ENCODE measurements at places on chromosomes 6 and 20. TPM values are rescaled to one million over a fixed set of nuclear protein-coding genes. Genes with fewer than 3 reads are reported as not detected.

DNA sequence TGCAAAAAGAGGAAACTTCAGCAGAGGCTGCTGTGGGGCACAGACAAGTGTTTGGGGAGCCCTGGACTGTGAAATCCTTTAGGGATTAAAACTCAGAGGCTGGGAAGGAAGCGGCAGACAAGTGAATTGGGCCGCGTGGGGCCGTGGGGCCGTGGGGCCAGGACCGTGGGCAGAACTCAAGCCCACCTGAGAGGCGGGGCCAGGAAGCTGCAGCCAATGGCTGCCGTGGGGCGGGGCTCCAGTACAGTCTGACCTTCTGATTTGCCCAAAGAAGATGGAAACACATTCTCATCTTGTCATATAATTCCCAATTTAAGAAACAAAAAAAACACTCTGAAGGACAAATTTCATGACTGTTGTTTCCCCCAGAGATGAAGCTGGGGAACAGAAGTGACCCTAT, 55.4 kb downstream of the ANKRD60 start:
- H3K4me1 ChIP-seq = peaks cover 5% of the 10 kb centered on the region
- H3K36me3 ChIP-seq = no peaks in the 10 kb centered on the region
- no peak overlapping the region for H3K4me3 ChIP-seq
- DNase-seq = no peak
- no peaks in the 10 kb centered on the region for H3K27me3 ChIP-seq
- H3K27ac ChIP-seq = no peak overlapping the region

RAMACL gene
- total RNA-seq = 8.0 TPM

DNA sequence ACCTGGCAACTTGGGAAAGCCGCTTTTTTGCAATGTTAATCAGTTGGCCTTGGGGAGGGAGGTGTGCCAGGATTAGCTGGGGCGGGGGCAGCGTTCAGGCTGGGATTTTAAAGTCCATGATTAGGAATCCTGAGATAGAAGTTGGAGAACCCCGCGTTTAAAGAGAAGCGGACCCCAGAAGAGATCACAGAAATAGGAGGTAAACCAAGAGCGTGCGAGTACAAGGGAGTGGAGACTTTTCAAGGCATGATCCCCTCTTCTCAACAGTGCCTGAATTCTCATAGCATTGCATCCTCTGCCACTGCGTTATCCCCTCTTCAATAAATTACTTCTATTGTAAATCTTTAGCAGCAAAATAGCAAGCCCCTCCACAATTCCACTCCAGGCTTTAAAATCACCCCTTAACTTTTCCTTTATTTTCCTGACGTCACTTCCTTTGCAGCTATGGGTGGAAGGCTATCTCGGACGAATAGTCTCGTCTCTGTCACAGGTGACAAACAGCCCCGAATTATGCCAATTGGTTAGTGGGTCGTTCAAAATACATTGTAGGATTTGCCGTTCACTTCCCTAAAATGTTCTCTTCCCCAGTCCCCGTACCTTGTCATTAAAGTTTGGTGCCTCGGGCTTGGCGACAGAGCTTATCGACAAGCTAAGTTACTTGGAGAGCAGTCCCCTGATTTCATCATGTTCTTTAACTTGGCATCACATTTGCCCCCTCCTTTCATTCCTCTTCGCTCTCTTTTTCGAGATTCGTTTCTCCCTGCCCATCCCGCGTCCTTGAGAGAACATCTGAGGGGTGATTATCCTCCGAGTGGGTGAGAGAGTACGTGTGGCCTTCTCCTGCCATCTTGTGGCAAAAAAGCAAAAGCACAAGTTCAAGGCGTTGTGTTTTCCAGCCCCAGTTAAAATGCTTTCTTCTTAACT, 17.1 kb downstream of the OR2B2 start:
- DNase-seq = no peak
- H3K4me3 ChIP-seq = peak overlapping the region; percentile 70
- no peaks in the 10 kb centered on the region for H3K36me3 ChIP-seq
- peaks cover 16% of the 10 kb centered on the region for H3K27me3 ChIP-seq

GNAS-AS1 gene
- total RNA-seq = 1.1 TPM

DNA sequence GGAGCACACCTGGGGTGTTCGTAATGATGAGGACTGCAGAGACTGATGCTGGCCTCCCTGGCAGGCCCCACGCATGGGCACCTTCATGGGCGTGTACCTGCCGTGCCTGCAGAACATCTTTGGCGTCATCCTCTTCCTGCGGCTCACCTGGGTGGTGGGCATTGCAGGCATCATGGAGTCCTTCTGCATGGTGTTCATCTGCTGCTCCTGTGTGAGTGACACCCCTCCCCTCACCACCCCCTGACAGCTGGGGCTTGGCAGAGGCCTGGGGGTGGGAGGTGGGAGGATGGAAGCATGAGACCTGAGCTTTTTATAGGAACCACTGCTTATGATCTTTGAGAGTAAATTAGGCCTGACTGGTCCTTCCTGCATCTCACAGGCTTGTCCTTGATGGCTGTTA, 6.7 kb downstream of the SLC12A5 start:
- H3K27ac ChIP-seq = no peak overlapping the region
- no peak overlapping the region for H3K4me3 ChIP-seq
- DNase-seq = no peak
- no peaks in the 10 kb centered on the region for H3K4me1 ChIP-seq

LTB gene
- total RNA-seq = 6.2 TPM

DNA sequence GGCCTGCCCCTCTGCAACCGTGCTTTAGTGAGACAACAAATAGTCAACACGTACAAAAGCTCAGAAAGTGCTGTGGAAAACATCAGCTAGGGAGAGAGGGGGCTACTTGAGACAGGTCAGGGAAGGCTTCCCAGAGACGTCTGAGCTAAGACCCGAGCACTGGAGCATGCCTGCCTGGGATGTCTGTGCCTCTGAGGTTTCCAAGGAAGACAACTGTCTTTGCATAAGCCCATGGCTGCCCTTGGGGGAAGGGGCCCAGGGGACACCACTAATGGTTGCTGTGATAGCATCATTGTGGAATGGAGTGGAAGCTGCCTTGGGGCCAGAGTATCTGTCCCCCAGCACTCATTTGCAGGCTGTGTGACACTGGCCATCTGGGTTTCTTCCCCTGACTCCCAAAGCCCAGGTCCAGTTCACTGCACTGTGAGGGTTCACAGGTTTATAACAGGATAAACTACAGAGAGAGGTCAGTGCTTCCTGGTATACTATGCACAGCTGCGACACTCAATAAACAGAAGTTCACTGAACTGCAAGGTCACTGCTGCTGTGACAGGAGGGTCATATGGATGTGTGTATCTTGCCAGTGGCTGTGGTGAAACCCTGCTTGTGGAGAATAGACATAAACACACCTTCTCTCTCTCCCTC, 1.5 kb upstream of the ARFGEF2 start:
- H3K4me3 ChIP-seq = no peak overlapping the region
- no peaks in the 10 kb centered on the region for H3K36me3 ChIP-seq
- H3K27ac ChIP-seq = no peak overlapping the region
- no peaks in the 10 kb centered on the region for H3K27me3 ChIP-seq
- no peak for DNase-seq
- peaks cover 24% of the 10 kb centered on the region for H3K4me1 ChIP-seq

Data from upper lobe of right lung (tissue), 1 donor.